ENCODE measurements at places on chromosomes 4 and X.

- DNase-seq, result no peak
Observed at GRCh38 chr4:52685316-52685715, 26.2 kb upstream of the USP46 start.

- DNase-seq, result no peak
Observed at GRCh38 chr4:86367577-86367976, 7.7 kb upstream of the MAPK10 start.

GRCh38 chr4:10087152-10087791, 29.3 kb downstream of the WDR1 start:
- DNase-seq, result no peak

DNA sequence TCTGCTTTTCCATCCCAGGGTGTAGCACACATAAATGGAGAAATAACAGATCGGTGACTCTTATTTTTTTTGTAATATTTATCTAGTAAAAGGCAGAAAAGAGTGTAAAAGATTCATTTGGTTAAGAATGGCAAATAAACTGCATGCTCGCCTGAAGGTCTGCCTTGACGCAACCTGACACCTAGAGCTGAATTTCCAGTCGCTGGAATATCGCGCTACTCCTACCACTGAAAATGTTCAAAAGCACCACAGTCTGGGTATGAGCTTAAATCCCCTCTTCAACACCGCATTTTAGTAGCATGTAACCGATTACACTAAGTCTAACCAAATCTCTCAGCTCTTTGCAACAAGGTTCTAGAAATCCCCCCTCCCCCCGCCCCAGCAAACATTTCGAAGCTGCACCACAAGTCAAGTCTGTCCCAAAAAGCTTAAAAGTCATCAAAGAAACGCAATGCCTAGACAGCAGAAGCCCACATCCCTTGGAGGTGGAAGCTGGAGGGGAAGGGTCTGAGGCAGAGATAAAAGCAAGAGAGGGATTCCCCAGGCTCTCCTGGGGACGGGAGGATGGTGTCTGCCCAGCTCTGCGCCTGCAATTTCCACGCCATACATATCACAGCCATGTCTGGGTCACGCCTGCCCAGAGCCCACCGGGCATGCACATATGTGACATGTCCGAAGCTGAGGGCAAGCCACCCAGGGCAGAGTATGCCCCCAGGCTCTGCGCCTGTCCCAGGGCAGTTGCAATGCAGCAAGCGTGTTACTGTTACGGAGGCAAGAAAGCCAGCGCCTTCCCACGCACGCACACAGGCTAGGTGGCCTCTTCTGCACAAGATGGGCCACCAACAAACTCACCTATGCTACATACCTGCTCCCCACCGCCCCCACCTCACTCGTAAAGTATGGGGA, 1.4 kb downstream of the FGF13 start:
- no peak for DNase-seq

DNA sequence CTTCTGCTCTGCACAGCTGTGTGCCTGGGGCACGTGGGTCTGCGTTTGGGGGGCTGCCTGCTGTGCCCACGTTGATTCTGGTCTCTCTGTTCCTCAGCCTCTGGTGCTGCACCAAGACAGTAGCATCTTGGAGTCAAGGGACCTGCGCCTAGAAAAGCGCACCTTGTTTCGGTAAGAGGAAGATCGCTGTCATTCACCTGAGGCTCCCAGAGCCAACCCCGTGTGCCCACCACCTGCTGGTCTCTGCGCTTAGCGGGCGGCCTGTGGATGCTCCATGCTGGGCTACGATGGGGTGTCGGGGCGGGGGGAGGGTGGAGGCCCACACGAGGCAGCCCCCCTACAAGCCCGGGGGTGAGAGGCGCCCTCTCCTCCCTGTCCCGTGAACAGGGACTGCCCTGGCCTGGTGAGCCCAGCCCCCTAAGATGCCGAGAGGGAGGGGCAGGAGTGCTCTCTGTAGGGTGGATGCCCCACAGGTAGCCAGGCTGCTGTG, 18.9 kb upstream of the HGFAC start:
- DNase-seq, result no peak

Measured in OCI-LY7 (cell line).